ENCODE measurements at places on chromosomes 7 and 10. TPM values are rescaled to one million over a fixed set of nuclear protein-coding genes. Genes with fewer than 3 reads are reported as not detected.
A peak's percentile ranks its signal among the peaks of the same experiment; 100 is the strongest.

- no peak for DNase-seq
Observed at GRCh38 chr7:129489491-129489890, 12.8 kb upstream of the SMKR1 start.

- no peak for DNase-seq
Observed at GRCh38 chr10:132616170-132616995, 78.8 kb downstream of the INPP5A start.

GRCh38 chr7:6435486-6436384 is 12.0 kb downstream of the DAGLB start:
- DNase-seq = peak; percentile 62

DNA sequence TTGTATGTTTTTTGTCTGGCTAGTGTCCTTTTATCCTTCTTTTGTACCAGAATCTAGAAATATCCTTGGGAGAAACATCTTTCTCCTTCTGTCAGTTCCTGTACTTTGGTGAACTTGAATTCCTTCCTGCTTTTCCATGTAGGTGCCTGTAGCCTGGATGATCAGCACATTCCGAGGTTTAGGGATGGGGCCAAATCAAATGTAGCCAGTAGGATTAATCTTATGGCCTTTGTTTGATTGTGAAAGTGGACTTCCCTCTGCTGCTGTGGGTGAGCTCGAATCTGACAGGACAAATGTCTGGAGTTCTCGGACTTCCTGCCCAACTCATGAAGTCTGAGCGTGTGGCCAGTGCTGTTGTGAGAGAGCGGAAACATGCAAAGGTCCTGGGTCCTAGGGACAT is 33.2 kb upstream of the NAMPT start:
- DNase-seq = no peak

- DNase-seq = no peak
Observed at GRCh38 chr7:40329601-40330153, 194.9 kb downstream of the SUGCT start.

GRCh38 chr10:17001961-17002749 is 127.5 kb downstream of the CUBN start:
- no peak for DNase-seq

- no peak for DNase-seq
Observed at GRCh38 chr10:74194545-74194944, 43.5 kb downstream of the ADK start.

- no peak for DNase-seq
Observed at GRCh38 chr10:21047096-21047495, 150.0 kb upstream of the NEBL start.

DNA sequence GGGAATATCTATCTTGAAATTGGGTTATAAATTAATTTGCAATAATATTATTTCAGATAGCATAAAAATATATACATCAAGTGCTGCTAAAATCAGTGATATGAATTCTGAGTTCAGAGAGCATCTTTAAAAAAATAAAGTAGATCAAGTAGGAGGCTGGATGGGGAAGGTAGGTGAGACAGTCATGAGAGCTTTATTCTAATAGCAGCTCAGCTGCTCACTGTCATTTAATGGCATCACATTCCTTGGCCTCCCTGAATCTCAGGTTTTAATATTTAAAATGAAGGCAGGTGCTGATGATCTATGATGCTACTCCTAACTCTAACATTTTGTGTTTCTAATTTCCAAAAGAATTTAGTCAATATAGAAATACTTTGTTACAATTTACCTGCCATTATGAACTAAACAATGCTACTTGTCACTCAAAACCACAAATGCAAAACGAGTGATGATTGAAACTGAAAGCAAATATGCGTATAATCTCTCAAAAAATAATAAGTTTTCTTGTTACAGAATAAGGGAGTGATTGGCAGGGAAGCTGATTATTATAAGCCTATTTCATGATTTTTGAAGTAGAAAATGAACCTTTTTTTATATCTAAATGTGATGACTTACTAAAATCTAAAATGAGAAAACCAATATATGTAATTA is 147.6 kb upstream of the CSTF2T start:
- DNase-seq = no peak

GRCh38 chr7:132397070-132397469 is 179.2 kb downstream of the PLXNA4 start:
- no peak for DNase-seq

DNA sequence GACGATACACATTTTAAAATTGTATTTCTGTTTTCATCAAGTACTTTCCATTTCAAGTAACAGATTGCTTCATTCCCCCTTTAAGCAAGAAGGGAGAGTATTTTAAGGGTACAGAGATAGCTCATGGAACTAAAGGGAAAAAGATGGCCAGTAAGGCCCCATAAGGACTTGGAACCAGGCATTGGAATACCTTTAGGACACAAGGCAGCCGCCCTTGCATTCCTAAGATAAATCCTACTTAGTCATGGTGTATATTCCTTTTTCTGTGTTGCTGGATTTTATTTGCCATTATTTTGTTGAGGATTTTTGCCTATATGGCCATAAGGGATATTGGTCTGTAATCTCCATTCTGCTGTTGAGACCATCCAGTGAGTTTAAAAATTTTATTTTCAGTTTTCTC is 49.2 kb downstream of the BTRC start:
- DNase-seq = no peak

DNA sequence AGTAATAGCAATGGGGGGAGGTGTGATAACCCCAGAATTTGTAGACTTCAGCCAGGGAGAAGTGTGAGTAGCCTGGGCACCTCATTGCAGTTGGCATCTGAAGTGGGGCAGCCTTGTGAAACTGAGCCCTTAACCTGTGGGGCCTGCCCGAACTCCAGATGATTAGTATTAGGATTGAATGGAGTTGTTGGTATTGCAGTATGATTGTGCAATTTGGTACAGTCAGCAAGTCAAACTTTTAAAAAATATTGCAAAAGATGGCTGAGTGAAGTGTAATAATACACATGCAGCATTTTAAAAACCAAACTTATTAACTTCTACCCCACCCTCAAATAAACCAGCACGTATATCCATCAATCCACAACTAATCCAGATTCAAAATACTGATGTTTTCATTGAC is 9.3 kb downstream of the RBM33 start:
- no peak for DNase-seq

GRCh38 chr10:65931291-65932070 is 994.4 kb upstream of the LRRTM3 start:
- DNase-seq = no peak

DNA sequence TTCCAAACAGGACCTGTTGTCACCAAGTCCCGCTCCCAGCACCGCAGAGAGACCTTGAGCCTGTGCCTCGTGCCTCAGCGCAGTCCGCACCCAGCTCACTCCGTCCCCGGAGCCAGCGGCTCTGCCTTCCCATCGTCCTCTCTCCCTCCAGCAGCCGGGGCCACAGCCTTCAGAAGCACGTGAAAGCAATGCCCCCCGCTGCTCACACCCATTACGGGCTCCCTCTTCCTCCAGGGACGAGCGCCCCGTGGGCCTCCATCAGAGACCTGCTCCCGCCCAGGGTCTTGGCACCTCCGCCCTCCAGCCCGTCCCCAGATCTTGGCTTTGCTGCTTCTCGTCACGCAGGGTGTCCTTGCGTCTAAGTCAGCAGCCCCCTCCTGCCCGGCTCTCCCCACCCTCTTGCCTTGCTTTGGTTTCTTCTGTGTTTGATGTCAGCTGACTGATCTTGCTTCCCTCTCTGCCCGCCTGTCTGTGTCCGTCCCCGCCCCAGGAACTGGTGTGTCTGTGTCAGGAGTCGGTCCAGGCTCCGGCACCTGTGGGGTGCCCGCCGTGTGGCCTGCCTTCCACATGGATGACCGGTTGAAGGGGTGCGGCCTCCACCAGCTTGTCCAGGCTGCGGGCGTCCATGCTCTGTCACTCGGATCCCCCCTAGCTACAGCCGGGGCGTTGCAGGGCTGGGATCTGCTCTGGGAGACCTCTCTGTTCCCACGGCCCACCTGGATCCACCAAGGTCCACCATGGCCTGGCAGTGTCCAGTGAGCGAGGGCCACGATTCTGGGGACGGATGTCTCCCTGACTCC is 61.9 kb downstream of the FOXL3 start:
- no peak for DNase-seq

GRCh38 chr7:136342251-136342650 is 365.1 kb upstream of the MTPN start:
- DNase-seq = no peak

GRCh38 chr7:92010215-92010614 is 69.6 kb downstream of the AKAP9 start:
- no peak for DNase-seq

Gene C10orf88
- total RNA-seq = 5.1 TPM

Gene MUC12
- not detected for total RNA-seq

Gene KLF6
- 126 TPM for total RNA-seq

Gene PLCE1
- total RNA-seq = 0.19 TPM

Gene IGFBP3
- 247 TPM for total RNA-seq

Gene DIP2C
- 13.5 TPM for total RNA-seq

Gene TSPAN33
- 0.68 TPM for total RNA-seq

Gene C10orf67
- not detected for total RNA-seq
